Liver (tissue), 10 donors: ENCODE measurements at places on chromosomes 4 and X. TPM values are rescaled to one million over a fixed set of nuclear protein-coding genes. Genes with fewer than 3 reads are reported as not detected.
A peak's percentile ranks its signal among the peaks of the same experiment; 100 is the strongest.

Gene PF4V1
- not detected for total RNA-seq

Gene CEP44
- 18.7 TPM for total RNA-seq

Gene MAGEB2
- total RNA-seq, result not detected

Gene ANXA3
- total RNA-seq, result 3.9 TPM

Gene HDAC8
- total RNA-seq, result 12.8 TPM

Gene KCNE5
- 1.4 TPM for total RNA-seq

Gene SSX1
- not detected for total RNA-seq

Gene PAGE4
- not detected for total RNA-seq

GRCh38 chr4:188046657-188047056 lies 51.1 kb downstream of the ZFP42 start:
- no peaks in the 10 kb centered on the region for H3K36me3 ChIP-seq
- H3K27me3 ChIP-seq, result no peaks in the 10 kb centered on the region
- no peak overlapping the region for H3K4me3 ChIP-seq
- H3K4me1 ChIP-seq, result no peaks in the 10 kb centered on the region

DNA sequence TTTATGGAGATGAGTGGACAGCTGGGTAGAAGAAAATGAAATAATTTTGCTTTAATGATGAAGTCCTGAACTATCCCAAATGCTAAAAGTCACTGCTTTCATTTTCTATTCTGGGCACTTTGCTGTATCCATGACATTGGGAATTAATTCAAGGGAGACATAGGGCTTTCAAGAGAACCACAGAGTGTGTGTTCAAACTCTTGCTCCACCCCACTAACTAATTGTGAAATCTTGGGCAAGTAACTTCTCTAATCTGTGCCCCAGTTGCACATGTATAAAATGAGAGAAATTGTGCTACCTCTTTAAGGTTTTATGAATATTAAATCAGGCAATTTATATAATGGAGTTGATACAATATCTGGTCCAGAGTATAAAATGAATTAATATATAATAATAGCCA lies 1422.0 kb downstream of the ADGRL3 start:
- H3K27ac ChIP-seq, result no peak overlapping the region
- H3K36me3 ChIP-seq, result no peaks in the 10 kb centered on the region
- H3K4me3 ChIP-seq, result no peak overlapping the region
- H3K27me3 ChIP-seq, result no peaks in the 10 kb centered on the region

- no peaks in the 10 kb centered on the region for H3K4me1 ChIP-seq
- H3K27ac ChIP-seq, result no peak overlapping the region
- DNase-seq, result no peak
- H3K27me3 ChIP-seq, result no peaks in the 10 kb centered on the region
These were observed 64.4 kb upstream of the SLC7A3 start for GRCh38 chrX:70995338-70995737.

- H3K36me3 ChIP-seq, result no peaks in the 10 kb centered on the region
- H3K4me3 ChIP-seq, result no peak overlapping the region
- no peak overlapping the region for H3K27ac ChIP-seq
- H3K27me3 ChIP-seq, result no peaks in the 10 kb centered on the region
- no peak for DNase-seq
These were observed 1910.0 kb upstream of the AGA start for GRCh38 chr4:179352221-179352620.

- H3K36me3 ChIP-seq, result no peaks in the 10 kb centered on the region
- no peak overlapping the region for H3K27ac ChIP-seq
- H3K4me1 ChIP-seq, result no peaks in the 10 kb centered on the region
These were observed 573.9 kb upstream of the MAGEB2 start for GRCh38 chrX:29641461-29641860.

GRCh38 chrX:44020693-44021092 lies 47.5 kb upstream of the NDP start:
- no peaks in the 10 kb centered on the region for H3K36me3 ChIP-seq
- H3K27me3 ChIP-seq, result no peaks in the 10 kb centered on the region
- no peak overlapping the region for H3K27ac ChIP-seq
- no peak for DNase-seq
- H3K4me1 ChIP-seq, result no peaks in the 10 kb centered on the region

- H3K4me3 ChIP-seq, result no peak overlapping the region
- DNase-seq, result no peak
- peaks cover 15% of the 10 kb centered on the region for H3K27me3 ChIP-seq
- H3K27ac ChIP-seq, result no peak overlapping the region
- H3K36me3 ChIP-seq, result no peaks in the 10 kb centered on the region
These were observed 1.4 kb upstream of the LGI2 start for GRCh38 chr4:25032126-25032525.

DNA sequence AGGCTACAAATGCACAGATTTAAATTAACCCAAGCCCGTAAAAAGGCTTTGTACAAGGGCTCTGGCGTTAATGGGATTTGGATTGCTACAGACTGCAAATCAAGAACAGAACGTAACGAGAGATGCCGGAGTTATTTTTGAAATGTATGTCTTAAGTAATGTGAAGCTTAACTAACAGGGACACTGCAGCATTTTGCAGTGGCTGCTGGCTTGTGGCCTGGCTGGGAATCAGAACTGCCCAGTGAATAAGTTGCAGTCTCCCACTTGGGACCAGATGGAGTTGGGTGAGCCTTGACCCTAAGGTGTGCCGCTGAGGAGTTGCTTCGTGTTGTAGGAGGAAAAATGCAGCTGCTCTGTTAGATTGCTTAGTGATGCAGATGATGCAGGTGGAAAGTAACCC lies 318.4 kb downstream of the DHX15 start:
- no peaks in the 10 kb centered on the region for H3K27me3 ChIP-seq
- no peaks in the 10 kb centered on the region for H3K4me1 ChIP-seq
- no peak overlapping the region for H3K4me3 ChIP-seq
- no peak for DNase-seq
- no peaks in the 10 kb centered on the region for H3K36me3 ChIP-seq

GRCh38 chr4:108730579-108730978 lies 32.3 kb downstream of the ETNPPL start:
- peaks cover 13% of the 10 kb centered on the region for H3K4me1 ChIP-seq
- H3K27me3 ChIP-seq, result no peaks in the 10 kb centered on the region
- peak overlapping the region; percentile 47 for H3K27ac ChIP-seq
- H3K36me3 ChIP-seq, result no peaks in the 10 kb centered on the region
- DNase-seq, result peak; percentile 57
- no peak overlapping the region for H3K4me3 ChIP-seq

GRCh38 chrX:47430925-47431324 lies 52.1 kb downstream of the ZNF41 start:
- DNase-seq, result no peak
- no peaks in the 10 kb centered on the region for H3K36me3 ChIP-seq
- no peaks in the 10 kb centered on the region for H3K4me1 ChIP-seq

- no peaks in the 10 kb centered on the region for H3K36me3 ChIP-seq
- no peak for DNase-seq
- peak overlapping the region; percentile 37 for H3K27ac ChIP-seq
- no peak overlapping the region for H3K4me3 ChIP-seq
- H3K27me3 ChIP-seq, result no peaks in the 10 kb centered on the region
These were observed 41.7 kb downstream of the VSIG4 start for GRCh38 chrX:65997978-65998717.

DNA sequence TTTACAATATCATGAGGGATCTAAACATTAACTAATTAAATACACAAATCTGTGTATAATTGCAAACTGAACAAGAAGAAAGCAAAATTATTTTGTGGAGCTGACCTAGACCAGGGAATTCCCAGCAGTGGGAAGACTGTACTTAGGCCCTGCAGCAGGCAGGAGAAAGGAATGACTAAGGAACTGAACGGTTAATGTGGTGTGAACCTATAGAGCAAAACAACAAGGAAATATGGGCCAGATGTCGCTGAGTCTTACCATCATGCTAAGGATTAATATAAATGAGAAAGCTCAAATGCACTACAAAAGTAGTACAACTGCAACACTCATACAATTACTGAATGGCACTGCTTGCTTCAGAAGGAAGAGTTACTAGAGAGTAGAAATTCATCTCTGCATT lies 120.3 kb upstream of the ATXN3L start:
- peaks cover 6% of the 10 kb centered on the region for H3K27me3 ChIP-seq
- H3K4me3 ChIP-seq, result no peak overlapping the region
- DNase-seq, result no peak
- no peak overlapping the region for H3K27ac ChIP-seq
- no peaks in the 10 kb centered on the region for H3K36me3 ChIP-seq

DNA sequence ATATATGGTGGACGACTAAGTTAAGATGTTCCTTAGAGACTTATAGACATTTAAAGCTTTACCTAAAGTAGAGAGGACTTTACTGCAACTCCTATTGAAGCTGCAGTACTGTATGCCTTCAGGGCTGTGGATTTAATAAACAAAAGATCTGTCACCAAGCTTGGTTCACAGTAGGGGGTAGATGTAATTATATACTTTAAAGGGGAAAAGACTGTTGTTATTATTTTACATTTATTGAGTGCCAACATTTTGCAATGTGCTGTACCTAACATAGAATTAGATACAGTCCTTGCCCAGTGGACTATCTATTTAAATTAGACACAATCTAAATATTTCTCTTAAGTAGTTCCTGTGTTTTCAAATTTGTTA lies 67.2 kb downstream of the SLIT2 start:
- H3K4me3 ChIP-seq, result no peak overlapping the region
- H3K36me3 ChIP-seq, result no peaks in the 10 kb centered on the region
- H3K27me3 ChIP-seq, result no peaks in the 10 kb centered on the region
- no peak overlapping the region for H3K27ac ChIP-seq
- no peak for DNase-seq
- H3K4me1 ChIP-seq, result no peaks in the 10 kb centered on the region

DNA sequence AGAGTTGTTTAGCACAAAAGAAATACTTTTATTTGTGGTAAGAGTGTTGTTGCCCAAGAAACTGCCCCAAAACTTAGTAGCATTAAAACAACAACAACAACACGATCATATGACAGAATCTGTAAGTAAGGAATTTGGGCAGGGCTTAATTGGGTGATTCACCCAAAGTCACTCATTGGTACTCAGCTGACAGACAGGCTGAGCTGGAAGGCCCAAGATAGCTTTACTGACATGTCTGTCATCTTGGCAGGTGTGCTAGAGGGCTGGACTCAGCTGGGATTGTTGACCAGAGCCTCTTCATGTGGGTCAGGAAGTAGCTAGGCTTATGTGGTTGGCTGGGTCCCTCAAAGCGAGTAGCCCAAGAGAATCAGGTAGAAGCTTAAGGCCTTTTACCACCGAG lies 52.3 kb downstream of the KIAA0232 start:
- H3K4me3 ChIP-seq, result no peak overlapping the region
- peaks cover 2% of the 10 kb centered on the region for H3K4me1 ChIP-seq
- no peaks in the 10 kb centered on the region for H3K27me3 ChIP-seq
- no peak for DNase-seq

DNA sequence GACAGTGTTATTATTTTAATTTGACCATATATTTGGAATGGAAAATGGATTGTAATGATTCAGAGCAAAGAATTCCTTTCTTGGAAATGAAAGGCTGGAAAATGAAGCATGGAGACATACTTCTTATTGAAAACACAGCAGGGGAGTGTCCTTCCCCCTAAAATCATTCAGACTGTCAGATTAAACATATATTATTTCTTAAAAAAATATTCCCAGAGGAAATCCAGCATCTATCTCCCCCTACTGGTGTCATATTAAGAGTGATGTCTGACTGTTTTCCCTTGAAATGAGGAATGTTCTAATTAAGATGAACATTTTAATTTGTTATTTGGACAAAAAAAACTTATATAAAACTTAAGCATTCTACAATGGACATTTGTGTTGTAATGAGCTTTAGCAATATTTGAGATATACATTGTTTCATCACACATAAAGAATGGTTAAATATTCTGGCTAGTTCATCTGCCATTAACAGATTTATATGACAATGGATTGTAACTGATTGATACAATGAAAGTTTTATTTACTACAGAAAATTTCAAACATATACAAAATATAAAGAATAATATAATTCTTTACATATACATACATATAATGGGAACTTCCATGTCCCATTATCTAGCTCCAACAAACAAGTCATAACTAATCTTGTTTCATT lies 264.6 kb downstream of the SPRY1 start:
- no peaks in the 10 kb centered on the region for H3K36me3 ChIP-seq
- DNase-seq, result no peak
- no peak overlapping the region for H3K27ac ChIP-seq
- no peak overlapping the region for H3K4me3 ChIP-seq
- no peaks in the 10 kb centered on the region for H3K4me1 ChIP-seq
- H3K27me3 ChIP-seq, result no peaks in the 10 kb centered on the region

DNA sequence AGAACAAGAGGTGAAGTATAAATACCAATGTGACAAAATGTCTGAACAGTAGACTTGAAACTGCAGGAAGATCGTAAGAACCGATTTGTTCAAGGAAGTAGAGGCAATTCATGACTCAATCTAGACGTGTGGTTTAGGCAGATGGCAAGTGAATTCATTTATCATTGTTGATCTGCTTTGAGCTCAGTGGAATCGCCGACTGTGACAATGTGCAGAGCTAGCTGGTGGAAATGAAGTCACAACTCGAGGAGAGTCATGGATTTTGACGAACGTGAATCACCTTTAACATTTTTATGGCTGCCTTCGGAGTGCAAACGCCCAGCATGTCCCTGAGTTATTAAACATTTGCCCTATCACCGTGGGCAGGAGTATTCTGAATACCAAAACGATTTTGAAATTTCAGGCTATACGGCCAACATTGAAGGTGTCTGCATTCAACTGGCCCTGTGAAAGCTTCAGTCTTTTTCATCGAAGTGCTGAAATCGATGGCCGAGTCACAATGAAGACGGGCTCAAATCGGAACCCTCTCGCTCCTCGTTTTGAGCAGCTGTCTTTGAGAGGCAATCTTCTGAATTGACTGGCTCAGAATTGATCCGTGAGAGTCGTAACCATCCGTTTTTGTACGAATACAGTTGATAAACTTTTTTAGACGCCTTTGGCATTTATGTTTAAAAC lies 689 bp upstream of the OGT start:
- H3K27me3 ChIP-seq, result no peaks in the 10 kb centered on the region
- H3K36me3 ChIP-seq, result no peaks in the 10 kb centered on the region
- no peaks in the 10 kb centered on the region for H3K4me1 ChIP-seq
- H3K27ac ChIP-seq, result peak overlapping the region; percentile 90
- peak overlapping the region; percentile 83 for H3K4me3 ChIP-seq

- no peak overlapping the region for H3K4me3 ChIP-seq
- H3K27me3 ChIP-seq, result peaks cover 3% of the 10 kb centered on the region
- H3K36me3 ChIP-seq, result no peaks in the 10 kb centered on the region
- no peaks in the 10 kb centered on the region for H3K4me1 ChIP-seq
- DNase-seq, result no peak
These were observed 79.0 kb downstream of the PDGFRA start for GRCh38 chr4:54308110-54308509.

DNA sequence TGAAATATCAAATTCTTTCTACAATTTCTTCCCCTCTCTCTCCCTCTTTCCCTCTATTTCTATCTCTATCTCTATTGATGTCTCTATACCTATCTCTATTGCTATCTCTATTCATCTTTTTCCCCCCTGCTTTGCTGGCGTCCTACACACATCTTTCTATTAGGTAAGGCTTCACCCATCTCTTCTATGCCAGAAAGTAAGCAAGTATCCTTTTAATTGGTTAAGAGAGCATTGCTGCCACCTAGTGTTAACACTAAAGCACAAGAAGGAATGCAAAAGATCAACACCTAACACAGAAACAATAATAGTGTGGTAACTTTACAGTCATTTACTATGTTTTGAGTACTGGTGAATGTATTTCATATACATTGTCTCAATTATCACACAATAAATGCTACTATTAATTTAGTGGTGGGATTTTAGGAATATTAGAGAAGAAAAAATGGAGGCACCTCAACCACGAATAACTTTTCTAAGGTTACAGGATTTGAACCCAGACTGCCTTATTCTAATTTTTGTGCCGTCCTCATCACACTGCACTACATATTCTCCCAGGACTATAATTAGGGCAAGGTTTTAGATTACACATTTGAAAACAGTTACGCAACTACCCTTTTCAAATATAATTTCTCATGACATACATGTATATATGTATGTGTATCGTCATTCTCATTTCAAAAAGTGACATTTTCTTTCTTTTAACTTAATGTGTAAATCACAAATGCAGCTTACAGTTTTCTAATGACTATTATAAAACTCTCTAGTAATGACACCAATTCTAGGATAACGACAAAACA lies 3.7 kb upstream of the C4orf36 start:
- DNase-seq, result no peak
- no peaks in the 10 kb centered on the region for H3K36me3 ChIP-seq
- no peak overlapping the region for H3K27ac ChIP-seq
- H3K4me3 ChIP-seq, result no peak overlapping the region
- no peaks in the 10 kb centered on the region for H3K27me3 ChIP-seq
